GM19239 (cell line): ENCODE measurements at places on chromosomes 5 and 9.
A peak's percentile ranks its signal among the peaks of the same experiment; 100 is the strongest.

DNA sequence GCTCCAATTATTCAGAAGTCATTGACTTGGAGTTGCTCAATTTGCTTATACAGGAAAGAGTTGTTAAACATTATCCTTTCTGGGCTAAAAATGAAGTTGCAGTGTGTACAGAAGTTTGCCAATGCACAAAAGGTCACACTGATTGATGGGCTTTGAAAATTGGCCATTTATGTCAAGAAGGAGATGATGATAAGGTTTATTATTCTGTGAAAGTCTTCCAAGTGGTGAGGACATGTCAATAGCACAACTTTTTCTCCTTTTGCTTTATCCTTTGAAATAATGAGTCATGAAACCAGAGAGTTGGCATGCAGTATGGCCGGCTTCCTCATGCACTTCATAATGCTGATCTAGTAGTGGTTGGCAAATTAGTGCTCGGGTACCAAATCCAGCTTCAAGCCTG is 848.5 kb upstream of the WWC1 start:
- no peak for DNase-seq

DNA sequence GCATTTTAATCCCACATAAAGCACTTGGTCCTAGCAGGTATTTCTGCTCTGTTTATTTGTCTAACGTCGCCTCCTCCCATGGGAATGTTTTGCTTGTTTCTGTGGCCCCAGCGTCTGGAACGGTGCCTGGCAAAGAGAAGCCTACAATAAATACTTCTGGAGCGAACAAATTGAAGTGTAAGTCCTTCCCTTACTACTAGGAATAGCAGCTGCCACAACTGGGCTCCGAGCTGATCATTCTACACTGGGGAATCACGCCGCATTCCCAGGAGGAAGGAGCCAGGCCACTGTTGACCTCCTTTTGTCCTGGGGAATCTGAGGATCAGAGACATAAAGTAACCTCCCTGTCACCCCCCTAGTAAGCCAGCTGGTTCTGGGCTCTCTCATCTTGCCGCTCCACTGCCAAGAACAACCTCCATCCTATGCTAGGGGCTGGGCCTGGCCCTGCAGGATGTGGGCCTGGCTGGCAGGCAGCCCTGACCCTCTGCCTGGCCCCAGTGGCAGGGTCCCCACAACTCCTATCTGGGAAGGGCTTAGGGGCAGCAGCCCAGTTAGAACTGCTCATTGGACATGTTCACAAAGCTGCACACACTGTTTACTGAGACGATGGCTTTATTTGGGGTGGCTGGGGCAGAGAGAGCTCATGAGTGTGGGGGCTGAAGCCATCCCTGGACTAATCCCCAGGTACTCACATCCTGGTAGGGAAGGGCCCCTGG is 82.8 kb downstream of the GTF3C4 start:
- no peak for DNase-seq

GRCh38 chr5:16304846-16305245 is 125.3 kb upstream of the MARCHF11 start:
- DNase-seq: no peak

- no peak for DNase-seq
Measured at GRCh38 chr9:105832096-105832710, 137.9 kb downstream of the TMEM38B start.

DNA sequence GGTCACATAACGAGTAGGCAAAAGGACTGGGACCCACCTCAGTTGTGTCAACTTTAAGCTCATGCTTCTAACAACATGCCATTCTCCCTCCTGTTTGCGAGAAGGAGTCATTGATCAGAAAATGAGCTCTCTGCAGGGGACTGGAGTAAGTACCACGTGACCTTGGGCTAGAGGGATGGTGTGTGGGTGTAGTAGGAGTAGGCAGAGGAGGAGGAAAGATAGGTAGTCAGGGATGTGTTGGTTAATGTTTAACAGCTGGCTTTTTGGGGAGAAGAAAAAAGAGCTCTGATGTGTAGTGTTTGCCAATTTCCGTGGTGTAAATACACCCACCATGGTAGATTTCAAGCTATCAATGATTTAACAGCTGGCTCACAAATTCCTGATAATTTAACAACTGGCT is 160.3 kb upstream of the TBC1D2 start:
- DNase-seq: no peak

DNA sequence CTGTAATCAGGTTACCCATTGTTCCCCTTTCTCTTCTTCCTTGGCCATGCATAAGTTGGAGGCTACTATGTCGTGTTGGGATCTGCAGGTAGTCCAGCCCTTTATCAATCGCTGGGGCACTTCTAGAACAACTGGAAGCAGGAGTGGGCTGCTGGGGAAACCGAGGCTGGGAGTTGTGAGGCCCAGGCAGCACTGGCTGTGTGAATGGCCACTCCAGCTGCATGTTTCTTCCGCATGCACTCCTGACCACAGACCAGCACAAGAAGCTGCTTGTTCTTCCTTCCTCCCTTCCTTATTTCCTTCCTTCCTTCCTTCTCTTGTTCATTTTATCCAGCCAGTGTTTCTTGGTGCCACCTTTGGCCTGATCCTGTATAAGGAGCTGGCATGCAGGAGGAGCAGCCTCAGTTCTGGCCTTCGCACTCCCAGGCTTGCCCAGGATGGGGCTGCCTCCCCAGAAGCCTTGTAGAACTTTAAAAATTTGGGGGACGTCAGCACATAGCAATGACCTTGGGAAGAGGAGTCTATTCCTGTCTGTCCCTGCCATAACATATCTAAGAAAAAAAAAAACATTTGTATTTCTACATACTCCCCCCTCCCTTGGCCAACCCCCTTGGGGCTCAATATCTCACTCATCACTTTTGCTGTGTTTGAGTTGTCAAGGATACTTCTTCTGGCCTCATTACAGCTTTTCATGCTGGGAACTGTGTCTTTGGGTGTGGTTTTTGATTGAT is 20.8 kb upstream of the CXCL14 start:
- DNase-seq: no peak

DNA sequence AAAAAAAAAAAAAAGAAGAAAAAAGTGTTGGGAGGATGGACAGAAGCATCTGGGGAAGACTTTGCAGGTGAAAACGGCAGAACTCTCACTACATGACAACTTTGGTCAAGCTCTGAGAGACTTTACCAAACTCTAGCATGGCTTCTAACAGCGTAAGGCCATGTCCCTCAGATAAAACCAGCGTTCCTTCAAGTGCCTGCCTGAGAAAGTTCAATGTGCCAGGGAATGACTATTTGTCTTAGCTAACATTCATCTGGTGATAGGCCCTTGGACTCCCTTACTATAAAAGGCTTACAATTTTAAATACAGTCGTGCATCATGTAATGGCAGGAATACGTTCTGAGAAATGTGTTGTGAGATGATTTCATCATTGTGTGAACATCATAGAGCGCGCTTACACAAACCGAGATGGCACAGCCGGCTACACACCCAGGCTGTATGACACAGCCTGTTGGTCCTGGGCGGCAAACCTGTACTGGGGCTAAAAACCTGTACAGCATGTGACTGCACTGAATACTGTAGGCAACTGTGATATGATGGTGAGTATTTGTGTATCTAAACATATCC is 14.9 kb upstream of the ZFP62 start:
- DNase-seq: no peak

DNA sequence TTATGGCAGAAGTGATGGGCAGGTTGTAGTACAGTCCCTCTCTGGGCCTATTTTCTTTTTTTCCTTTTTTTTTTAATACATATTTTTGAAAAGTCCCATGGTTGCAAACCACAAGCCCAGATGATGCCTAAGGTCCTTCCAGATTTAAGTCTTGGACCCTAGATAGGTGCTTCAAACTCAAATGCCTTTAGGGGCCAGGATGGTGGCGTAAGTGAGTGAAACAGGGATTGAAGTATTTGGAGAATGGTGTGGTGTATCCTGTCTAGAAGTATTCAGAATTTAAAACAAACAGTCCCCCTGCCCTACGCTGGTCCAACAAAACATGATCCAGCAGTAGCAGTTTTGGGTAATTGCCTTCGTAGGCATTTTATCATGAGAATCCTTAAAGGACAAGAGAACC is 2.2 kb downstream of the TIGD6 start:
- DNase-seq: no peak

DNA sequence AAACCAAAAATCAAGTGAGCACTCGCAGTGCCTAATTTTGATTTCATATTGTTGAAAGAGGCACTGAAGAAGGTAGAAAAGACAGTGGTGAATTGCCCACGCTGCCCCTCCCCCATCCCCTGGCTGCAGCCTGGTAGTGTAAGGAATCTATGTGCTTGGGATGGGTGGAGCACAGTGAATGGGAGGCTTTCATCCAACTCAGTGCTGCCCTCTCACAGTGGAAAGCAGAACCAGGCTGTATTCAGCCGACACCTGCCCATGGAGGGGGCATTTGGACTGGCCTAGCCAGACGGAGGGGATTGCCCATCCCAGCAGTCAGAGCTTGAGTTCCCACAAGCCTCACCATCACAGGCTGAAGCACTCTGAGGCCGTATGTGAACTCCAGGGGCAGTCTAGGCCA is 800.4 kb upstream of the DMAC1 start:
- no peak for DNase-seq

DNA sequence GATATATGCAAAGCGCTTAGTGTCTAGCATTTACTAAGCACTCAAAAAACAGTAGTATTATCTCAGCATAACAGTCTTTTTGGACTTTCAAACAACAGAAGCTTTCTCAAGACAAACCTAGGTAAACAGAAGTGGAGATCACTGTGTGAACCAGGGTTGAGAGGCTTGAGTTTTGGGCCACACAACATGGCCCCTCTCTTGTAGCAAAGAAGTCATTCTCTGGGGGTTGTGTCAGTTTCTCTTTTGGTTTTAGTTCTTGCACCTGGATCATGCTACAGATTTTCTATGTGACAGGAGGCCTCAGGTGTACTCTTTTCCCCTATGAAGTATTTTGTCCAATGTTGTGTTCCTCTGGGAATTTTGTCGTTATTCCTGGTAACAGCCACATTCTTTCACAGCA is 30.0 kb downstream of the INSYN2B start:
- peak; percentile 25 for DNase-seq

GRCh38 chr5:140242890-140243585 is 59.9 kb downstream of the PFDN1 start:
- no peak for DNase-seq

- DNase-seq: no peak
Measured at GRCh38 chr5:10662661-10663488, 98.2 kb downstream of the DAP start.
